ENCODE measurements at places on chromosomes 2 and 18.

GRCh38 chr2:100741880-100742276 lies 78.1 kb upstream of the NPAS2 start:
- no peak for DNase-seq

DNA sequence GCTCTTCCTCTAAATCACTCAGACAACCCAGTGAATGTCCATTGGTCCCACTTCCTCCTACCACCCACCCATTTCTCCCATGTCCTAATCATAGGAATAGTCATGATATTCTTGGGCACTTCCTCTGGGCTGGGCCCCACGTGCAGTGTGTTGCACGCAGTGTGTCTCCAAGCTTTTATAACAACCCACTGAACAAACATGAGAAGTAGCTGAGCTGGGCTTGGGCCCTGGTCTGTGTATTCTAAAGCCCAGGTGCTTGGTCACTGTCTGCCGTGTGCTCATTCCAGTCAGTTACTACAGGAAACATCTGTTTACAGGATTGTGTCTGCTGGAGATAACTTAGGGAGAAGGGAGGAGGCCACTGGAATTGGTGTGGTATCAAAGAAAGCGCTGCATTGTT lies 64.2 kb upstream of the THOC1 start:
- no peak for DNase-seq

DNA sequence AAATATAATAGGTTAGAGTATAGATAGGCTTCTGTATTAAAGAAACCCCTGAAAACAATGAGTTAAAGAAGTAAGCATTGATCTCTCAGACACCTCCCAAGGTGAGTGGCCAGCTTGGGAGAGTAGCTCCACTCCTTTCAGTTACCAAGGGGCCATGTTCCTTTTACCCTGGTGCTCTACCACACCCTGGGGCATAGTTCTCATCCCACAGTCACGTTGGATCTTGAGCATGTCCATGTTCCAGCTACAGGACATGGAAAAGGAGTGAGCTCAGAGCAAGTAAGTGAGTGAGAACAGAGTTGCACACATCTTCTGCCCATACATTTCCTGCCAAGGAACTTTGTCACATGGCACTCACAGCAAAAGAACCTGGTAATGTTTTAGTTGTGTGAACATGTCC lies 325.9 kb upstream of the SLC39A10 start:
- no peak for DNase-seq

DNA sequence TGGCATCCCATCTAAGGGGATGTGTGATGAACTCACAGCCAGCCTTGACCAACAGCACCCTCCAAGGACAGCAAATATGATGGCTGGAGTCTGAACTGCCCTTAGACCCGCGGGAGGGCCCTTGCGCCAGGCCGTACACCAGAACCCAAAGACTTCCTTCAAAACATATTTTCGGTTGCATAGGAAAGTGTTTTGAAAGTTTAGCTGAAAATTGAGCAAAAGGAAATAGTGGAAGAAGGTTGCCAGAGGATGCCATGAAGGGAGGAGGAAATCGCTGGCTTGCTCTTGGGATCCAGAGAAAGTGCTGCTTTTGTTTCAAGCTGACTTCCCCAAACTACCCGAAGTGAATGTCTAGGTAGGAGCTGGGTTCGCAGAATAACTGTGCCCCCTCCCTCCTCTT lies 61.3 kb downstream of the IL1R2 start:
- no peak for DNase-seq

DNA sequence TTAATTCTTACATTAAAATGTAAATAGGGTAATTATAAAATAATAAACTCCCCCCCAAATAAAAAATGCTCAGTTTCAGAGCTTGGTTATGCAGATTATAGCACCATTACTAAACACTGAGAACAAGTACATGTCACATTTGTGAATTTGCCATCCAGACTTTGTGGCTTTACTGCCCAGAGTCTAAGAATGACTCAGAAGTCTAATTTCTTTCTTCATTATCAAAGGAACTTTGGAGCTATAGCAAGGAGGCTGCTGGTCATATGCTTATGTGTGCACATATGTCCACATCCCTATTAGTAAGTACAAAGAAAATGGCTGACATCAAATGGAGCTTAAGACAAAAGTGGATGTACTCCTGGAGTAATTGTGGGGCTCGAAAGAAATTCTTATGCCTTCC lies 248.5 kb upstream of the SESTD1 start:
- no peak for DNase-seq

GRCh38 chr2:221546505-221547225 lies 25.4 kb downstream of the EPHA4 start:
- no peak for DNase-seq

DNA sequence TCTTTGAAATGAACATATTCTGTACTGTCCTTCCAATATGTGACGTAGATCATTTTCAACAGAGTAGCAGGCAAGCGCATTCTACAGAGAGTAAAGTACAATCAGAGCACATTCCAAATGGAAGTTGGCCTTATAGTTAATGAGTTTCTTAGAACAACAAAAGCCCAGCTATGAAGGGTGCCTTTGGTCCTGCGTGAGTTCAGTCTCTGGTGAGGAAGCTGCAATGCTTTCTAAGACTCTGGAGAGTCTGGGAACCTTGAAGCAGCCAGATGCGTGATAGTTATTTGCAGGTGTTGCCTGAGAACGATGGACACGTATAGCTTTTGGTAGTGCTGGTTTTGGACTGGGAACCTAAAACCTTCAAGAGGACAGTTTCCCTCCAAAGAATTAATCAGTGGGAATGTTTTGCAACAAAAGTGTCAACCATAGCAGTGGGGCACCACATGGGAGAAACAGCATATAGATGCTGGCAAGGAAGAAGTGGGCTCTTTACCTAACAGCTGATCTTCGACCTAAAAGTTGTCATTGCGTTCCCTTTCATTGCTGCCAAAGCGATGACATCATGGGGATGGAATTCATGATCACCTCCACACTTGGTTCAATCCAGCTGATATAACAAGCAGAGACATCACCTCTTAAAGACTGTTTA lies 9.3 kb upstream of the SNORC start:
- DNase-seq = no peak

DNA sequence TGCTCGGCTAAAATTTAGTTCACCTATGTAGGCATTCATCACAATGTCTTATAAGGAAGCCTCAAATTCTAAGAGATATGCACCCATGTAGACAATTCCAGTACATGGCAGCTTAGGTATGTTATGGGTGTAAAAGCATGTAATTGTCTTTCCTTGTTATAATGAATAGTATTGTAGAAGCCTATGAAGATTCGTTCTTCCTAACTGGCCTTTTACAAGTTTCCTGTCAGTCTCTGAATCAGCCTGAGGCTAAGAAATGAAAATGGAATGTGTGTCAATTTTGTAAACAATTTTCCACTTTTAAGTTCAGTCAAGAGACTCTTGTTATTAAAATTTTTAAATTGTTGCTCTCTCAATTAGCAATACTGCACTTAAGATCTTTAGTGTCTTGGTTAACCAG lies 189.9 kb upstream of the GALNT5 start:
- no peak for DNase-seq

- DNase-seq = no peak
These were observed 464 bp upstream of the FTCDNL1 start for GRCh38 chr2:199851501-199851810.

DNA sequence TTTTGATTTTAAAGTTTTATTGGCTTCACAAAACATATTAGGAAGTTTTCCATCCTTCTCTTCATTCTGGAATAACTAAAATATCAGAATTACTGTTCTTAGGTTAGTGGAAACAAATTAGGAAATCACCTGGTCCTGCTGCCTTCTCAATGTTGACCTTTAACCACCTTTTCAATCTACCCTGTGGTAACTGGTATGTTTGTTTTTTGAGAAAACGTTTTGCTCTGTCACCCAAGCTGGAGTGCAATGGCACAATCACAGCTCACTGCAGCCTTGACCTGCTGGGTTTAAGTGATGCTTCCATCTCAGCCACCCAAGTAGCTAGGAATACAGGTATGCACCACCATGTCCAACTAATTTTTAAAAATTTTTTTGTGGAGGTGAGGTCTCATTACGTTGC lies 28.4 kb downstream of the ACYP2 start:
- DNase-seq = no peak

DNA sequence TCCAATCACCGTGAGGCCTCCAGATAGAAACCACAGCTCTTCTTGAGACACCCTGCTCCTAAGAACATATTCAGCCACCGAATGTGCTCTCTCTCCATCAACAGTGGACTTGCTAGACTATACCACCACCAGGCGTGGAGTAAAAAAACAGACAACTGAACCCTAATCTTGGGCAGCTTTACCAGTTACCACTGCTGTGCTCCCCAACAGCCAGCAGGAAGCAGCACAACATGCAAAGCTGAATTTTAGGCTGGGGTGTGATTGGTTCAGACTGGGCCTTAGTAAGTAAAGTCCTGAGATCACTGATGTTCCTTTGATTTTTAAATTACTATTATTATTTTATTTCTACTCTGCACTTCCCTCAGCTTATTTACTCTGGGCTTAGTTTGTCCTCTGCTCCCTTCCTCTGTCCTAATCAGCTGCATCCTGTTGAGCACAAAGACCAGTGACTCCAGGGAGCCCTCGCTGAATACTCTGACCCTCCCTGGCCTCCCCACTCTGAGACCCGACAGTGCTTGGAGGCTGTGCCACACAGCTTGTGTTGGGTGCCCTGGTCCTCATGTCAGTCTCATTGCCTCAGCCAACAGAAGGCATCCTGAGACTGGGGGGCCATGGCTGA lies 21.9 kb downstream of the MRPL35 start:
- DNase-seq = no peak

- no peak for DNase-seq
These were observed at the start of gene EMX1 for GRCh38 chr2:72917138-72917876. Gene EMX1, plus strand, starts transcription at chr2:72917519. Its CDS starts 334 bp downstream, at chr2:72917853.

DNA sequence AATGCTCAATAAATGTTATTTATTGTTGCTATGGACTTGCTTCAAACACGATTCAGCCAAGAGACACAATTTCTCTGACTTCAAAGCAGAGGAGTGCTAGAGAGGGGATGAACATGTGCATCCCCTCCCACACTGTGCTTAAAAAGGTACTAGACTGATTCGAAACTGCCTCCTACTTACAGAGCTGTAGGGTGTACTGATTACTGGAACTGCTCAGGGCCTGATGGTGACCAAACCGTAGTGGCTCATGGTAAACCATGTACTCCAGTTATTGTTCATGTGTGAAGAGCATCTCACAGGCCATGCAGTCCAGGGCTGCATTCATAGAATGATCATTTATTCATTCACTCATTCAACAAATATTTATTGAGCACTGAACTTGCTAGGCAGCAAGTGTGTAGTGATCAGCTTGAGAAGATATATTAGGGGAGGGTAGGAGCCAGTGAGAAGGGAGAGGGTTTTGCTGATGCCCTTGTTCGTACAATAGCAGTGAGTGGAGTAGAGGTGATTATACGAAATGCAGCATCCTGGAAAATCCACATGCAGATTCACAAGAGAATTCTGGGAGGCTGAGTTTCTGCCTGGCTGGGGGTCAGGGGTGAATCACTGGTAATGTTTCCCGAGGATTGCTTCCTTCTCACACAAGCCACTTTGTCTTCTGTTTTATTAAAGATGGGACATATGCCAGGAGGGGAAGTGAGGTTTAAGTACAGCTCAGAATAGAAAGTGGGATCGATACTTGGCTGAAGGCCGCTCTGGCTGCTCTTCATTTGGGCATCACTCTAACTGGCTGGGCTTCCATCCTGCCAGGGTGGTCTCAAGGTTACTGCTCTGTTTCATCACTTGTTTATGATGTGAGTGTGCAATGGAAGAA lies 245.4 kb downstream of the RAD51AP2 start:
- no peak for DNase-seq

GRCh38 chr2:72126186-72127100 lies 21.2 kb downstream of the CYP26B1 start:
- no peak for DNase-seq

DNA sequence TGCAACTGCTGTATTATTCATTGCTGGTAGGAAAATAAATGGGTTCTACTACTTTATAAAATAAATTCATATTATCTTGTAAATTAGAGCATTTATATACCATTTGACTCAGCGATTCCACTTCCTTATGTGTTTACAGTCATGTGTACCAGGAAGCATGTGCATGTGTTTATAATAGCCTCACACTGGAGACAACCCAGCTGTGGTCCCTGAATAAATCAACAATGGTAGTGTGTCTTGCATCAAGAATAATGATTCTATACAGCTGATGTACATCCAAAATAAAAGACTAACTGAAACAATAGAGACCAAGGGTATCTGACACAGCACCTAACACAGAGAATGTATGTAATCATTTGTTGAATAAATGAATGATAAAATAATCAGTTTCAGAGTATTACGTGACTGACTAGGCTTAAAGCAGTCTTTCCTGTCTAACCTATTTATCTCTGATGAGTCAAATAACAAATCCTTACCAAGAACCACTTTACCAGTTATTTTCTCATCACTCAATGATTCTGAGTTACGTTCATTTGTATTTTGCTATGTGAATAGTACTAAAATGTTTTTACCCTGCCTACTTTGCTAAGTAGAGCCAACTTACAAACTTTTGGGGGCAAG lies 216.8 kb downstream of the UBE2E3 start:
- no peak for DNase-seq

- no peak for DNase-seq
These were observed 76.1 kb downstream of the MBP start for GRCh38 chr18:77056344-77057005.

DNA sequence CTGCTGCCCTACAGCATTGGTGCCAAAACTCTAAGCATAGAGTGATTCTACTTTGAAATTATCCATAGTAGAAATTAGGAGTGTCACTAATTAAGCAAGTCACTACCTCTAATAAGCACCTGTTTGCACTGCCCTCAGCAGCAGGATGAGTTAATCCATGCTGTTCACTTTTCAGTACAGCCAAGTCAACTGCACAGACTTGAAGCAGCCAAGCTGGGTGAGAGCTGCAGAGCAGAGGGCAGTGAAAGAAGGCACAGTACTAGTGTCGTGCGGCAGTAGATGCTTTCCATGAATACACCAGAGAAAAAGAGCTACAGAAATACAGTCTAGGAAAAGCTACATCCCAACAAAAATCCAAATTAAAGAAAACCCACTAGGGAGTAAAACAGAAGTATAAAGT lies 98.6 kb downstream of the RAPH1 start:
- DNase-seq = no peak

GRCh38 chr2:133143645-133144044 lies 424.6 kb downstream of the NCKAP5 start:
- DNase-seq = no peak

DNA sequence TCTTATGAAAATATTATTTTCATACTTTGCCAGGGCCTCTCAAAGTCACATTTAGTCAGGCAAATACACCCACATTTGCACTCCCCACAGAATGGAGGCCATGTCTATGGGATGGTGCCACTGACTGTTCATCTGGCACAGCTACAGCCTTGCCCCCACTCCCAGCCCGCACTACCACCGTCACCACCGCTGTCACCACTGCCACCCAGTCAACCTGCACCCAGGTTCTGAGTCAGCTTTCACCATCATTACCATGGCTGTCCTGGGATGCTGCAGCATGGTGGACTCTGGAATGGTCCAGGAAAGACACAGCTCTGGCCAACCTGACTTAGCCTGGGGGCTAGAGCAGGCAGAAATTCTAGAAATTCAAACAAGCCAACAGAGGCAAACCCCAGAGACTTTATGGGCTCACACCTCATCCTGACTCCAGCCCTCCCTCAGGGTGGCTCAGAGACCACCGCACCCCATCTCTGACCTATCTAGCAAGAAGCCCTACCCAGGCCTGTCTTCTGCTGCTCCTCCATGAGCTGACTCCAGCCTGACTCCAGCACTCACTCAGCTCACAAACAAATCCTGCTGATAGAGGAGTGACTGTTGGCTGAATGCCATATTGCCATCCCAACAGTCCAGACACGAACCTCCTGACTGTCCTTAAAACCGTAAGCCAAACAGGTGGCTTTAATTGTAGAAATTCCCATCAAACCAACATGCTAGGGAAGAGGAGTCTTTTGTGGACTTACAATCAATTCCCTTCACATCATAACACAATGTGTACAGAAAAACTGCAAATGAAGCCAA lies 28.0 kb downstream of the DNER start:
- DNase-seq = no peak
